ENCODE measurements at places on chromosomes 4 and X.

DNA sequence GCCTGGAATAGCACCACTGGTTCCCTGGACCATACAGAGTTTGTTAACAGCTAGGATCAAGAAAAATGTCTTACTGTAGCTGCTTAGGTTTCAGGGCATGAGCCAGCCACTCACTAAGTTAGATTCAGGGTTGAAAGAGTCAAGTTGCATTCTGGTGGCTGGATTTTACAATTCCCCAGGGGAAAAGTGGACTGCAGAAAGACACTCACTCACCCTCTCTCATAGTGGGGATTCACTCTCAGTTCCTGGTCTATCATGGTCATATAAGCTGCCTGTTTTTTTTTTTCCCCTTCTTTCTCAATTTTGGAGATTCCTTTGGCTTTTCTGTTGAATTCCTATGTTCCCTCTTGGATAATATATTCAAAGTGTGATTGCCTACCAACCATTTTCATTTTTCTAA, 744.2 kb upstream of the GRIA3 start:
- DNase-seq, result peak; percentile 45

DNA sequence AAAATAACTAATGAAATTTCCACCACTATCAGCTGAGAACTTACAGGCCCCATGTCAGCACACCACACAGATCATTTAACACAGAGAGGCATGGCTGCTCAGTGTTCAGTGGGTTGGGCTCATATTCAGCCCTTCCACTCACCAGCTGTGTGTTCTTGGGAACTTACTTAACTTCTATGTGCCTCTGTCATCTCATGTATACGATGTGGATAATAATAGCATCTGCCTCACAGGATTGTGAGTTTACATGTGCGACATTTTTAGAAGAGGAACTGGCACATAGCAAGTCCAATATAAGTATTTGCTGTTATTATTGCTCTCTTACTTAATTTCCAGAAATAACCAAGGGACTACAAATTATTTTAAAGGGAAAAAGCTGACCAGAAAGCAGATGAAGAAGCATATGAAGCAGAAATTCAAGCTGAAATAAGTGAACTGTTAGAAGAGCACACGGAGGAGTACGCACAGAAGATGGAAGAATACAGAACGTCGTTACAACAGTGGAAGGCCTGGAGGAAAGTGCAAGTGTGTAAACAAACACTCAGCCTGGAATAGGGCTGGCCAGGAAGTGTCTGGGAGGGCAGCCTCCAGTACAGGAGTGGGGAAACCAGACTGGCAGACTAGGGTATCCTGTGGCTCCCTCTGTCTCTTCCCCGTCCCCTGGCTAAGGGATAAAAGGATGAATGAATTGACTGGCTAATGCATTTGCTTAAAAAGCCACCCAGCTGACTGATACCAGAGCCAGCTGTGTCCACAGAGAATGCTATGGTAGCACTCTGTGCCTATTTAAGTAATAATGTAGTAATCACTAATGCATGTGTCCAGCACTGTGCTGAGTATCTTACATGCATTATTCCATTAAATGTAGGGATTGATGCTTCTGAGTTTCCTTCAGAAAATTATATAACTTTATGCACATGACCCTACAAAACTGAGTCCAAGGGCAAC, 67.1 kb downstream of the CC2D2A start:
- DNase-seq, result no peak

GRCh38 chr4:158131027-158131426, 41.8 kb downstream of the GASK1B start:
- DNase-seq, result peak; percentile 49

DNA sequence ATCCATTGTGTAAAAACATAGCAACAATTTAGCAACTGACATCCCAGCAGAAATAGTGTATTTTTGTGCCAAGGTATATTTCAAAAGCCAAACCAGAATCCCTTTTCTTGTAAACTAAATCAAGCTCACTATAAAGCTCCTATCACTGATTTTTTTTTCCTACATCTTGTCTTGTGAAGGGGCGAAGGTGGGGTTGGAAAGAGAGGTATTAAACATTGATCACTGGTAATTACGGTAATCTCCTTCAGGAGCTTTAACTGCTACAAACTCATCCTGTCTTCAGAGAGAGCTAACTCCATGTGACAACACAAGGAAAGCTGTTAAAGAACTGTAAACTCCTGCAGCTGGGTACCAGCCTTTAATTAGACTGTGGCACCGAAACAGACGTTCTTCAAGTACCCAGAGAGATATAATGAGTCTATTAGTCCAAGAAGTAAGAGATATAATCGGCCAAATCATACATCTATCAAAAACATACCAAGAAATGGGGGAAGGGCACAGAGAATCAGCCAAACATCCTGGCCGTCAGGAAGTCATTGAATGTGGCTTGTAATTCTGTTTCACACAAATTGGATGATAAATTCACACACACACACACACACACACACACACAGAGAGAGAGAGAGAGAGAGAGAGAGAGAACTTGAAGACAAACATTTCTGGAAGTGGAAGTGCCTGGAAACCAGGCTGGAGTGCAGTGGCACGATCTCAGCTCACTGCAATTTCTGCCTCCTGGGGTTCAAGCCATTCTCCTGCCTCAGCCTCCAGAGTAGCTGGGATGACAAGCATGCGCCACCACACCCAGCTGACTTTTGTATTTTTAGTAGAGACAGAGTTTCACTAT, 111.9 kb upstream of the PPARGC1A start:
- DNase-seq, result peak; percentile 21

DNA sequence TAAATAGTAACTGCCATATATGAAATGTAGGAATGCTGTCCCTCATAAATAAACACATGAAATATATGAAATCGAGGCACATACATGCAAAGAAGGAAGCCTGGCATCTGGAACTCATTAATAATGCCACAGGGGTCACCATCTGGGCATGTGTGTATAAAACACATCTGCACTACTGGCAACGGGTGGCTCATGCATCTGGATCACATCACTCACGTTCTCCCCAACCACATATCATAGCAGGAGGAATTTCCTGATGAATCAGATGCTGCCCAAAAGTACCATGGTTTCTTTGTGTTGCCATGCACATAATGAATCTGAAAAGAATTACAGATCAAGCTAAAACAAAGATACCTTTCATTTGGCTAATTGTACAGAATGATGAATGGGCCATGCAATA, 28.6 kb downstream of the RNF175 start:
- DNase-seq, result peak; percentile 86

GRCh38 chr4:69936566-69936965, 5.7 kb downstream of the CSN1S1 start:
- DNase-seq, result peak; percentile 23

DNA sequence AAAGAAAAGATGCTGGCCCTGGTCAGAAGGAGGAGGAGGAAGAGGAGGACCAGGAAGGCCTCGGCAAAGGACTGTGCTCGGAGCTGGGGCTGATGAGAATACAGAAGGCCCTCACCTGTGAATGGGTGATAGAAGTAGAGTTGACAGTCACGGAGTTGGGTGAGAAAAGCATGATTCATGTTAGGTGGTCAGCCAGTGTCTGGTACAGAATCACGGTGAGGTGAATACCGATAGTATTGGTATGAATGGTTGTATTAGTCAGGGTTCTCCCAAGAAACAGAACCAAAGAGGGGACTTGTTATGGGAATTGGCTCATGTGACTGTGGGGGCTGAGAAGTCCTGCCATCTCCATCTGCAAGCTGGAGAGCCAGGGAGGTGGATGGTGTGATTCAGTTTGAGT, 32.5 kb upstream of the FAM156A start:
- DNase-seq, result no peak

- no peak for DNase-seq
Measured at GRCh38 chrX:28599957-28600356, 12.7 kb downstream of the IL1RAPL1 start.

- no peak for DNase-seq
Measured at GRCh38 chrX:100340491-100341141, 69.5 kb downstream of the PCDH19 start.

DNA sequence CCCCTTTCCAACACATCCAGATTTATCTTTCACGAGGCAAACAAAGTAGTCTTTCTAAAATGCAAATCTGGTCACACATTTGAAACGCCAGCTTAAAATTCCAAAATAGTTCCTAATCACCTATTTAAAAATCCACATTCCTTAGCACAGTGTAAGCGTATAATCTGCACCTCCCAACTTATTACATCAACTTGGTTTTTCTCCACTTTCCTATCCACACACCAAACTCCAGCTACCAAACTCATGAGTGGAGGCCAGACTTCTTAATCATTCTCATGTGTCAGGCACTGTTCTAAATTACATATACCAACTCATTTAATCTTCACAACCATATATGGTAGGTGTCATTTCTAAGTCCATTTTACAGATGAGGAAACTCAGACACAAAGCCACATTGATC, 33.8 kb downstream of the ENOX2 start:
- peak; percentile 70 for DNase-seq

GRCh38 chr4:38082021-38082420, 121.8 kb downstream of the PTTG2 start:
- no peak for DNase-seq

GRCh38 chr4:39932776-39933402, 44.8 kb downstream of the PDS5A start:
- DNase-seq, result no peak

DNA sequence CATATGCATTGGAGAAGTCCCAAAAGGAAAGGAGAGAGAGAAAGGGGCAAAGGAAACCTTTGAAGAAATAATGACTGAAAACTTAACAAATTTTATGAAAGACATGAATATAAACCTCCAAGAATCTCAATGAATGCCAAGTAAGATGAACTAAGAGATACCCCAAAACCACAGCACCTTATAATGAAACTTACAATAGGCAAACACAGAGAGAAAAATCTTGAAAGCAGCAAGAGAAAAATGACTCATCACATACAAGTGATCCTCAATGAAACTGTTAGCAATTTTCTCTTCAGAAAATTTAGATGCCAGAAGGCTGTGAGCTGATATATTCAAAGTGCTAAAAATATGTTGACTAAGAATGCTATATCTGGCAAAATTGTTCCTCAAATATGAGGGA, 10.1 kb downstream of the SMIM10L2A start:
- DNase-seq, result no peak

DNA sequence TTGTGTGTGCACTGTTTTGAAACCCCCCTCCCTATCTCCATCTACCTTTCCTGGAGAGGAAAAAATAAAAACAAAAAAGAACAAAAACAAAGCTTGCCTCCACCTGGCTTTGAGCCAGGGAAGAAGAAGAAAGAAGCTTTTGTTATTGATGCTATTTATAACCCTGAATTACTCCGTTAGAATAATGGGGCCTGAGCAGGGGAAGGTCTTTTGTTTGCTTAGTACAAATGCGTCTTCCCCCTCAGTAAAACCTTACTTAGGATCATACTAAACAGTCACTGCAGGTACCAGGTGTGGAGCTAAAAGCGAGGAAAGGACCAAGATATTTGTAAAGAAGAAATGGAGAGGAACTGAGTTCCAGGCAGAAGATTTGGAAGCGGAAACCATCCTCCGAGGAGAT, 352.1 kb downstream of the KCNIP4 start:
- no peak for DNase-seq

- DNase-seq, result peak; percentile 94
Measured at GRCh38 chr4:48698029-48698971, 81.8 kb downstream of the FRYL start.

DNA sequence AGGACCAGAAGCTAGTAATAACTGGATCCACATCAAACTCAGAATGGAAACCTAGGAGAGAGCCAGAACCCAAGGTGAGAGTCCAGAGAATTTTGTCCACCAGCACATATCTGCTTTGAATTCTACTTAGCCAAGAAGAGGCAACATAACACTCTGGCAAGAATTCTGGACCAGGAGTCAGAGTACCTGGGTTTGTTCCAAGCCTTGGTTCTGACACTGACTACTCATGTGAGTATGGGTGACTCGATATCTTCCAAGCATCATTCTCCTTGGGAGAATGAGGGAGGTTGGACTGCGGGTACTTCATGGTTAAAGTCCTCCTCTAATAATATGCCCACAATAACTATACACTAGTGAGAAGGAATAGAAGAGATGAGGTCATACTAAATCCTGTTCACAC, 144.0 kb upstream of the JADE1 start:
- no peak for DNase-seq

DNA sequence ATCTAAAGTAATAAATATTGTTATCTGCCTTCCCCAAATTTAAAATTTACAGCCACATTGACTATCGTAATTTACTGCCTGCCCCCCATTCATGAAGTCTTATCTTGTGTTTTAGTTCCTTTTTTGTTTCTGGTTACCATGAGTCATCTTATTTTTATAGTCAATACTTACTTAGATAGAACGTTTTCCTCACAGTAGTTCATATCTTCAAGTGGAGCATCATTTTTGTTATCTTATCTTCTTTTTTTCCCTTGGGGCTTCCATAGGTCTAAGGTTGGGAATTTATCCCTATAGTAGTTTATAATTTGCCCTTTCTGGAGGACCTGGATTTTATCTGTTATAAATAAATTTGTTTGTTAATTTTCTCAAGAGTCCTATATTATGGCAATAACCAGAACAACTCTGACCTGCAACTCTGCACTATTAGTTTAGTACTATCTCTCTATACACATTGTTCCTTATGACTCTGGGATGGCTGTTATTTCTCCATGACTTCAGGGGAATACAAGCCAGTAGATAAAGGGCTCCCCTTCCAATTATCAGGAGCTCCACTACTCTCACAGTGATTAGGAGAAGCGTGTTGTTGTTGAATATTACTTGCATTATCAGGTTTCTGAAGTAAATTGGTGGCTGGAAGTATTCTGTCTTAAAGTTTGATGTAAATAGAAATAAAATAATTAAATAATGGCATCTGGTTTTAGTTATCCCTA, 330.6 kb downstream of the GALNTL6 start:
- no peak for DNase-seq

- DNase-seq, result no peak
Measured at GRCh38 chrX:71638409-71638808, 20.1 kb upstream of the CXCR3 start.

- DNase-seq, result peak; percentile 80
Measured at GRCh38 chr4:112910109-112910736, 139.2 kb upstream of the ANK2 start.

DNA sequence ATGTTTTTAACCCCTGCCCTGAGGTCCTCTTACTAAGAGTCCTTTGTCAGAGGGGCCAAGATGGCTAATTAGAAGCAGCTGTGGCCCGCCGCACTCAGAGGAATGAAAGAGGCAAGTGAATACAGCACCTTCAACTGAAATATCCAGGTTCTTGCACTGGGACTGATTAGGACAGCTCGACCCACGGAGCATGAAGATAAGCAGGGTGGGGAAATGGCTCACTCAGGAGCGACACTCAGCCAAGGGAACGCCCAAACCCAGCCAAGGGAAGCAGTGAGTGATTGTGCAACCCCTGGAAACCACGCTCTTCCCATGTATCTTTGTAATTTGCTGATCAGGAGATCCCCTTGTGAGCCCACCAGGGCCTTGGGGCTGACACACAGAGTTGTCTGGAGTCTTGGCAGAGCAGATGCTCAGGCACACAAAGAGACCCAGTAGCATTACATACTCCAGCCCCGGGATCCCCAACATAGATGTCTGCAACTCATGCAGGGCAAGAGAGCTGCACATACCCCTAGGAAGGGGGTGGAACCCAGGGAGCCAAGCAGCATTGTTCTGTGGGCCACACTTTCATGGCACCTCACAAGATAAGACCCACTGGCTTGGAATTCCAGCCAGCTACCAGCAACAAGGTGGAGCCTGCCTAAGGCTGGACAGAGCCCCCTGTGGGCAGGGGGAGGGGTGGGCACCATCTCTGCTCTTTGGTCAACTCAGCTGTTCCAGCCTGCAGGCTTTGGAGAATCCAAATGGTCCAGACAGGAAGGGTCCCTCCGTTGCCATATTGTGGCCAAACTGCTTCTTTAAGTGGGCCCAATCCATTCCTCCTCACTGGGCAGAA, 23.3 kb downstream of the F8A3 start:
- no peak for DNase-seq
